IPS-NIHi11 (cell line): ENCODE measurements at places on chromosomes 2 and 18.
A peak's percentile ranks its signal among the peaks of the same experiment; 100 is the strongest.

GRCh38 chr2:68189991-68190784 is 32.5 kb downstream of the PNO1 start:
- no peak for DNase-seq

DNA sequence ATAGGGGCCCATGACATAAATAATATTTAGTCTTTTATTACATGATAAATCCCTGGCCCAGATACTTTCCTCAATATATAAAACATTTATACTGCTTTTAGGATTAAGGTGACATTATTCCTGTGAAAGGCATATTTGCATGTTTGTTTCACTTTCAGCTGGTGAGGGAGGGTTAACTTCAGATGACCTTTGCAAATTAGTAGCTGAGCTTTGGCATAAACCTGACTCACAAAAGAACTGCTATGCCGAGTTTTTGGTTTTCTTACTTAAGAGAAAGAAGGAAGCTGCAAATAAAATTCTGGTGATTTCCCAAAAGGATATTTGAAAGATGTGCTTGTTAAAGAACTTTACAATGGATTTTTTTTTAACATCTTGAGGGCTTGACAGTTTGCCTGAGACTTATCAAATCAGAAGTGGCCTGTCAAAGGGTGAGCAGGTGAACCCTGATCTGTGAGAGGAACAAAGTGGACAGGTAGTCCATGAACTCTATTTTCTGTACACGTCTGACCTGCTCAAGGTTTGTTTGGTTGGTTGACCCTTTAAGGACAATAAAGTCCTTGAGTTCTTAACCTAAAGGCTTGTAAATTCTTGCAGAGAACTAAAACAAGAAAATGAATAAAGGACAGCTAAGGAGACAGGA is 93.5 kb downstream of the FAM124B start:
- no peak for DNase-seq

DNA sequence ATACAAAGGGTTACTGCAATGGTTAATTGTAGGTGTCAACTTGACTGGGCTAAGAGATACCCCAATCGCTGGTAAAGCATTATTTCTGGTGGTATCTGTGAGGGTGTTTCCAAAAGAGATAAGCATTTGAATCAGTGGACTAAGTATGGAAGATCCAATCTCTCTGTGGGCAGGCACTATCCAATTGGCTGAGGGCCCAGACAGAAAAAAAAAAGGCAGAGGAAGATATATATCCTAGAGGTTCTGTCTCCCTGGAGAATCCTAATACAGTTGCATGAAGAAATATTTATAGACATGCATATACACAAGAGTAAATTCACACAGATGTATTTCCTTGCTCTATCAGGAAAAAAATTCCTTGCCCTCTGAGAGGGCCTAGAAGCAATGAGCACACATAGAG is 43.9 kb downstream of the TBC1D8 start:
- no peak for DNase-seq

GRCh38 chr2:211564441-211564840 is 974.2 kb downstream of the ERBB4 start:
- no peak for DNase-seq

GRCh38 chr2:52510432-52510831 is 1257.2 kb upstream of the CHAC2 start:
- no peak for DNase-seq

DNA sequence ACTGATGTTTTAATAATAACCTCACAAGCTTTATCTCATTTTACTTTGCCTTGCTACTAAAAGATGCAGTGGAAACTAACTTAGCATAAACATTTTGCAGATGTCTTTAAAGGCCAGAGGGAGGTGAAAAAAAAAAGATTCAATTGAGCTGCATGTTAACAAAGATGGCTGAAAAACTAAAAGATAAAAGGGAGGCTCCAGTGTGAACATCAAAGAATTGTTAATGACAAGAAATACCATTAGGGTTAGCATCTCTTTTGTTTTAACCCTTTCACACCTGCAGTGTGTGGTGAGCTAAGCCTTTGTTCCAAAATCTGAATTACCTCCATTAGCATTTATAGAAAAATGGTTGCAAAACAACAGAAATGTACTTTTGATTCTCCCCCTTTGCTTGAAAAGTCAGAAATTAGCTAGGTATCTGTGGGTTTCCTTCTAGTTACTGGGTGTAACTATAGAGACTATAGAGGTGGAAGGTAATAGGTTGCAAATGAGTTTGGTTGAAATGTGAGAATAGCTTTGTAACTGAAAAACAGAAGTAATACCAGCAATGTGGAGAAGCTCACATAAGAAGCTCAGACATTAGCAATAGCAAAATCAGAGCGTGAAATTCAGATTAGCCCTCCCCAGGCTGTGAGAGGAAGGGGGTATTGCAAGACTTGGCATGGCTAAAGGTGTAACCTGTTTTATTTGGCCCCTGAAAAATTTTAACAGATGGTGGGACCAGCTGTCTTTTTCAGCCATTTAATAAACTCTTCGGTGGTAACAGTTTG is 34.8 kb upstream of the SP5 start:
- DNase-seq, result peak; percentile 35

GRCh38 chr2:8740136-8740535 is 58.3 kb downstream of the ID2 start:
- no peak for DNase-seq

DNA sequence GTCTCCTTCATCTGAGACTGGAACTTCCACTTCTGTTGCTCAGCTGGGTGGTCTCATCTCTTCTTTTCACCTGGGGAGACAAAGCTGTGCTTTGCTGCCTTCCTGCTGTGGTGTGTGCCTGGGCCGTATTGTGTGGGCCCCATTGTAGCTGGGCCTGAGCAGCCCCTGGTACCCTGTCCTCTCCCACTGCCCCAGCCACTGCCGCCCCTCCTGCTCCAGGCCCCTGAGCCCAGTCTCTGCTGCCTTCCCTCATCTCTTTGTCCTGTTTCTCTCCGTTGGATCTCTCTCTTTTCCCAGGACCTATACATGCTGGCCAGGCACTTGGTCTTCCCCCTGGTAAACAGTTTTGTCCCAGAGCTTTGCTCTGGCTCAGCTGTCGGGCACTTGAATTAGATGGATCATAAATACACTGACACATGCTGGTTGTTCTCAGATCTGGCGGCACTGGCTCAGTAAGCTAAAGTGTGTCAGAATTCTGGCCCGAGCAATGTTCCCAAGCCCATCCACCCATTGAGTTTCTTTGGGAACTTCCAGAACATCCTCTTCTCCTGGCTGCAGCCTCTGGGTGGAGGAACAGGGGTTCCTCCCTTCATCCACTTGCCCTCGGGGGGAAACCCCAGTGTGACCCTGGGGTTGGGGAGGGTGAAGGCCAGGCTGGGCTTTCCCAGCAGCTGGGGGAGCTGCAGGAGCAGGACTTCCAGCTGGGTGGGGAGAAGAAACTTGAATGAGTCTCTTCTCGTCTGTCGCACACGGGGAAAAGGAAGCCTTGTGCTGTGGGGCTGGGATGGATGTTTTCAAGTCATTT is 99.0 kb downstream of the DGKD start:
- no peak for DNase-seq

DNA sequence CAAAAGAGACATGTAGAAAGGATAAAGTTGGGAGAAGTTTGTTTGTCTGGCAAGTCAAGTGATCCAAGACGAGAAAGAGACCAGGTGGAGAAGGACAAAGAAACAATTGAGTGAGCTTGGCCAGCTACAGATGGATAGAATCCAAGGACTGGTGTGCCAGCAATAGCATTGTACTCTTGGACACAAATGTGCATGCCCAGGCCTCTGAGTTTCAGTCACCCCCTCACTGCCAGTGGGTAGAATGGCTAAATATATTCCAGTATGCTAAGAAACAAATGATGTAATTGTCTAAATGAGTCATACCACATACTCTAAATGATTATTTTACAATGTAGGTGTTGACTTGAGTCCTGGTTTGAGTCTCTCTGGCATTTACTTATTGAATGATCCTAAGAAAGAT is 881.3 kb downstream of the LRRTM4 start:
- DNase-seq, result no peak

DNA sequence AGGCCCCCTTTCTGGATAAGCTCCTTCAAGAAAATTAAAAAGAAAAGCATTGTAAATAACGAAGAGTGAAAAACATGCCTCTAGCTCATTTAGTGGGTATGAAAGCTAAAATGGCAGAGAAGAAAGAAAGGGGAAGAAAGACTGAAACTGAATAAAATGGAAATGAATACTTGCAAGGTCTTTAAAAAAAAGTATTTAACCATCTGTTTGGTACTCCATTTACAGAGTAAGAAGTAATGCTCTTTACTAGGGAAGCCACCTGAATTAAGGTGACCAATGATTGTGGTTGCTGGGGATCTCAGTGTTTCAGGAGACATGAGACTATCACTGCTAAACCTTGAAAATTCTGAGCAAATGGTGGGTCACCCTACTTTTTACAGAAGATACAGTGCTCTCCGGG is 17.7 kb upstream of the ARL5A start:
- DNase-seq, result no peak

- no peak for DNase-seq
These were observed 61.6 kb upstream of the MSH6 start for GRCh38 chr2:47721296-47721695.

- peak; percentile 33 for DNase-seq
These were observed 10.5 kb downstream of the GDF7 start for GRCh38 chr2:20677301-20678085.

DNA sequence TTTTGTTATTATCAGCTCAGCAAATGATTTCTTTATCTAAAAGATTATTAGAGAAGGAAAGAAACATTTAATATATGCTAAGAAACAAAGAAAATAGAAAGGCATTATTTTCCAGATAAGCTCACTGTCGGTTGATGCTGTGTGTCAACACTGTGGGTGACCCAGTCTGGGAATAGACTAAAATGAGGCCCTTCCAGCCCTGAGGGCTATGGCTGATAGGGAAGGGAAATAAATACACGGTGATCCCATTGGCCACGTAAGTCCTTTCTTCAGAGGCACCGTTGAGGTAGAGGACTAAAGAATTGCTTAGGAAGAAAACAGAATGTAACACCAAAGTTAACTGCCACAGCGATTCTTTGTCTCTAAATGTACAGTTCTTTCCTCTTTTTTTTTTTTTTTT is 1.8 kb downstream of the ABCB11 start:
- no peak for DNase-seq

GRCh38 chr2:191679818-191680600 is 2.1 kb downstream of the NABP1 start:
- no peak for DNase-seq

GRCh38 chr18:50155406-50155805 is 39.5 kb downstream of the MYO5B start:
- no peak for DNase-seq

GRCh38 chr2:68253219-68254068 is 1.1 kb upstream of the PPP3R1 start:
- no peak for DNase-seq

DNA sequence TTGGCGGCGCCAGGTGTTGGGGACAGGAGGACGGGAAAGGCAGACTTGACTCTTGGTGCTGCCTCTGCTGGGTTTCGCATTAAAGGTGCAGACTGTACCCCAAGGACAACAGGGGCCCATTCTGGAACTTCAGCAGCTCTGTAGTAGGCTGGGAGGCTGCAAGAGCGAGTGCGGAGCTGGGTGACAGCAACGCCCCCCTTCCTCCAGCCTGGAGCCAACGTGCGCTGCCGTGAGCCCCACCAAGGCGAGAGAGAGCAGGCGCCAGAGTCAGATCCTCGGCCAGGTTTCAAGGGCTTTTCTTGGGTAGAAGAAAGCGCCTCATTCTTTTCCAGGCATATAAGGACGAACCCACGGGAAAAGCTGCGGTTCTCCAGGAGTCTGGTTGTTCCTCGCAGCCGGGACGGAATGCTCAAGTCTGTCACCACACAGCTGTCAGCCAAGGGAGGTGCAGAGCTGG is 1.9 kb downstream of the DOK6 start:
- DNase-seq, result peak; percentile 24

- no peak for DNase-seq
These were observed 20.1 kb downstream of the SRSF7 start for GRCh38 chr2:38731090-38731489.

GRCh38 chr18:44704135-44704789 is 23.6 kb downstream of the SETBP1 start:
- no peak for DNase-seq

DNA sequence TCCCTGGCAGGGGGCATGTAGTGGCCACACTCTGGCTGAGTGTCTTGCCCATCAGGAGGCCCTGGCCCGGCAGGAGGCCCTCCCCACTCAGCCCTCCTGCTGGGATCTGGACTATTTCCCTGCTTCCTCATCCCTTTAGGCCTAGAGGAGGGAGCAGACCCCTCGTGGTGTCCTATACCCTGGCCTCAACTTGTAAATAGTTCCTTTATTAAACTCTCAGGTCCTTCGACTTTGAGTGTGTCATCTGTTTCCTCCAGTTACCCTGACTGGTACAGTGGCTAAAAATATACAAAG is 166.7 kb upstream of the GLI2 start:
- DNase-seq, result no peak

DNA sequence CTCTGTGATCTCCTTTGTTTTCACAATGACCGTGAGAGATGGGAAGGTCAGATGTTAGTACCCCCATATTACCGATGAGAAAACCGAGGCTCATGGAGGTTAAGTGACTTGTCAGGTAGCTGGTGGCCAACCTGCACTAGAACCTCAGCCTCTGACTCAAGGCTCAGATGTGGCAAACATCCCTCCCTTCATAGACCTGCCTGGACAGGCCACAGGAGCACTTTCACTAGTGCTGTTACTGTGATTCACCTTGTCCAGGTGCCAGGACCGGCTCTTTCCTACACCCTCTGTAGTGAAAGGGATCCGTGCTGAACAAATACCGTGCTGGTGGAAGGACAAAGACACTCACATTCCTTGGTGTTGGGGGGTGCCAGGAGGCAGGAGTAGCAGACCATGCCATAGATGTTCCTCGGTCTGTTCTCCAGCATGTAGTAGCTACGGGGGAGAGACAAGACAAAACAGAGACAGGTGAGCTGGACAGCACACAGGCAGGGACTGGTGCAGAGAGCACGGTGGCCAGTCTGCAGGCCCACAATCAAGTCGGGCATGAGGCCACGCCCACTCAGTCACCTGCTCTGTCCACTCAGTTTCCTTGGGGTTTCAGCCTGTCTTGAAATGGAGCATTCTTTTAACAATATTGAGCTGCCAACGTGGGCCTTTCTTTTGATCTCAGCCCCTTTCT is 65.9 kb downstream of the EDAR start:
- no peak for DNase-seq

DNA sequence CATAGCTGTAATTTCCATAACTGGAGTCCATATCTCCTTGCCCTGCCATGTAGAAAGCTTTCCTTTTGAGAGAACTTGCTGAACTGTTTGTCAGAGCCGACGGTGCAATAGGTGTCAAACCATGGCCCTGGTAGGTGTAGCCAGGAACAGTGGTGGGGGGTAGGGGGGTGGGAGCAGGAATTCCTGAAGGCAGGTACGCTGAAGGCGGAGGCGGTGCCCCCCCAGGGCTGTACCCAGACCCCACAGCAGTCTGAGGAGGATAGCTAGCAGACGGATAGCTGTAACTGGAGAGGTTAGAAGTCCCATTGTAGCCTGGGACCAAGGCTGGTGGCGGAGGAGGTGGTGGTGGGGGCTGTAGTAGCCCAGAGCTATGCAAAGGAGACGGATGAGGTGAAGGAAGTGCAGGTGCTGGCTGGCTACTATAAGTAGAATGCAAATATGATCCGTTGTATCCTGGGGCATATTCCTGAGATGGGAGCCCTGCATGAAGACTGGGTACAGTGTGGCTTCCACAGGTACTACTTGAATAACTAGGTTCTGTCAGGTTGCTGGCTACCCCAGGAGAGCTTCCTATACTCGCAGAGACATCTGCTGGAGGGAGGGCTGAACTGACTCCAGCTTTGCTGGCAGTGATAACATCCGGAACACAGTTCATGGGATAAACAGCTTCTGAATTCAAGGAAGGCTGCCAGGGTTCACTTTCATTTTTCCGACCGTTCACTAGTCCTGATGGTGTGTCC is 124.8 kb downstream of the FIGN start:
- DNase-seq, result peak; percentile 33

GRCh38 chr2:181052523-181052891 is 72.1 kb downstream of the UBE2E3 start:
- no peak for DNase-seq

GRCh38 chr2:183063083-183063482 is 15.5 kb upstream of the DUSP19 start:
- DNase-seq, result no peak
